Stimulated activated CD8-positive, alpha-beta memory T cell treated with anti-CD3 and anti-CD28 coated beads, Interleukin-4, amount 100 ng/mL, for 1 hour (primary cell): ENCODE measurements at places on chromosomes 11 and 22.

DNA sequence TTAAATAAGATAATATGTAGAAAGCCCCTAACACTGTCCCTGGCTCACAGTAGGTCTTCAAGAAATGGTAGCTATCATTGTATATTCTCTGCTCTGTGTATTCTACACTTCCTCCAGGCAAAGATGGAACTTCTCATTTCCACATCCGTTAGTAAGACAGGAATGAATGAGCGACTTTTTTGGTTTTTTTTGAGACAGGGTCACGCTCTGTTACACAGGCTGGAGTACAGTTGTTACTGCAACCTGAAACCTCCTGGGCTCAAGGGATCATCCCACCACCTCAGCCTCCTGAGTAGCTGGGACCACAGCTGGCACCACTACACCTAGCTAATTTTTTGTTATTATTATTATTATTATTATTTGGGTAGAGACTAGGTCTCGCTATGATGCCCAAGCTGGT lies 2.3 kb upstream of the CLPB start:
- no peak for DNase-seq

- no peak for DNase-seq
Measured at GRCh38 chr11:87301785-87302540, 264.2 kb downstream of the TMEM135 start.

GRCh38 chr11:58573451-58574104 lies 2.1 kb downstream of the LPXN start:
- no peak for DNase-seq

- no peak for DNase-seq
Measured at GRCh38 chr11:46390331-46391171, 1.0 kb downstream of the CHRM4 start.

DNA sequence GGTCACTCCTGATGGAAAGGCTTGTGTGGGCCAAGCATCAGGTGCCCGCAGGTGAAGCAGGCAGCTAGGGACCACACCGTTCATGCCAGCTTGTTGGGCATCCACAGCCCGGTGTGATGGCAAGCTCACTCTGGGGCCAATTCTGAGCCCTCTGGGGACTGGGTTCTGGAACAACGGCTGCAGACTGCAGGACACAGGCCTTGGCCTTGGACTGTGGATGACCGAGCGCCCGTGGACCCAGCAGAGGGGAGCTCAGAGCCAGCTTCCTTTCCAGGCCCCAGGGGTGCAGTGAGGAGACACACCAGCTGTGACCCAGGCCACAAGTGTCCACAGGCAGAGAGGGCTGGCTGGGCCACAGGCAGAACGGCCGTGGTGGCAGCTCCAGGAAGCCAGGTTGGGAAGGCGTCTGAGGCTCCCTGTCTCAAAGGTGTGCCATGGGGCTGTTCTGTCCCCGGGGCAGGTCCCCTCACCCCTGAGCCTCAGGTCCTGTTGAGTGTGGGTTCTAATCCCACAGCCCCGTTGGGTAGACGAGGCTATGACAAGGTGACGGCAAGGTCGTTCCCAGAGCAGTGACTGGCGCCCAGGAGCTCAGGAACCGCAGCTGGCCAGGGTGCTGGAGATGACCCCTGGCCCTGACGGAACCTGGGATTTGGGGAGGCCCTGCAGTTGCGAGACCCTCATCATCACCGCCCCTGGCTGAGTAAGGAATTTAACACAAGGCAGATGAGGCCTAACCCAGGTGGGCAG lies 1079.4 kb downstream of the BRD1 start:
- no peak for DNase-seq

DNA sequence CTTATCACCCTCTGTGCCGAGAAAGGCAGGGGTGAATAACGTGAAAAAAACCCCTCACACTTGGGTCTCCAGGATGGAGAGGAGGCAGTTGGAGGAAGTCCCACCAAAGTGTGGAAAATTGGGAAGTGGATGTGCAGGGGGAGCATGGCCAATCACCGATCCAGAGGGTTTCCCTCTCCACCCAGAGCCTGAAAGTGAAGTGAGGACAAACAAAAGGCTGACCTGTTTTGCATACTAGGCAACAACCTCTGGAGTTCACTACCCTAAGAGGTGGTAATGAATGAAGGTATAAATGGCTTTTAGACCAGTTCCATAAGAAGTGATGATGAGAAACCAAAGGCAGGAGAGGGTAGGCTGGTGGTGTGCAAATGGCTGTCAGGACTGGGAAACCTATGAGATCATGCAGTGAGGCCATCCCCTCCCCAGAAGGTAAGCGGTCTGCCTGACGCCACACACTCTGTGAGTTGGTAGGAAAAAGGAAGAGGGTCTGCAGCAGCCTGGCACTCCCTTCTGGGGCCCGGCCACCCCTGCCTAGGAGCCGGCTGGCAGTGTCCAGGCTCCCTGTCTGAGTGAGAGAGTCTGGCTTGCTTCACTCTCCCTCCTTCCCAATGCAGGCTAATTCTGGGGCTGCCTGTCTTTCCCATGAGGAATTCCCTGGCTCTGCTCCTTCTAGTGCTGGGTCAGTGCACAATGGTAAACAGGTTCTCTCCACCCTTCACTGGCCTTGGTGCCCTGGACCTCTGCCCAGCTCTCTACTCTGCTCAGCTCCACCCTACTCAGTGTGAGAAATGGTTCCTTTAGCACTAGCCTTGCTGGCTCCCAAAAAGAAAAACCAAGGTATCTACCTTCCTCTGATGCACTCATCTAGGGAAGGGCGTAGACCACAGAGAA lies 15.6 kb downstream of the TBC1D10A start:
- no peak for DNase-seq

GRCh38 chr11:47589584-47589976 lies 3.1 kb downstream of the FAM180B start:
- no peak for DNase-seq

DNA sequence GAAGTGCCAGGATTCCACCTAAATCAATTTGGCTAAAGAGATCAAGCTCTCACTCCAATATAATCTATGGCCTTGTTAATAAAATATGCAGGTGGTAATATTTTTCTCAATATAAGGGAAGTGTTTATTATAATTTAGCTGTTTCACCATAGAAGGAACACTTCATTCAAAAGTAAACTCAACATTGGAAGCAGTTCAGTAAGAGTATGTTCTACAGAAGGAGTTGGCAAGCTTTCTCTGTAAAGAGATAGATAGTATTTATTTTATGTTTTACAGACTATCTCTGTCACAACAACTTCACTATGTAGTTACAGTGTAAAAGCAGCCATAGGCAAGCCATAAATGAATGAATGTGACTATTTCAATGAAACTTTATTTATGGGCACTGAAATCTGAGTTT lies 313.6 kb upstream of the ANO3 start:
- no peak for DNase-seq

DNA sequence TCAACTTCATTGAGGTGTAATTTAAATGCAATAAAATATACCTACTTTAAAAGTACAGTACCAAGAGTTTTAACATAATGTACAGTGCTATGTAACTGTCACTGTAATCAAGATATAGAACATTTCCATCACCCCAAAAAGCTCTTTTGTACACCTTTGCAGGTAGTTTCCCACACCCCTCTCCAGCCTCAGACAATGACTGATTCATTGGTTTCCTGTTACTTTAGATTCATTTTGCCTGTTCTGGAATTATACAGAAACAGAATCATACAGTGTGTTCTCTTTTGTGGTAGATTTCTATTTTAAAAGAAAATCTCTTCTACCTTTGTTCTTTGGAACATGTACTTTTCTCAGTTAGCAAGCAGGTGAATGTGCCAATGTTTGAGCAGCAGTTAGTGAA lies 38.2 kb downstream of the SHISA8 start:
- no peak for DNase-seq

DNA sequence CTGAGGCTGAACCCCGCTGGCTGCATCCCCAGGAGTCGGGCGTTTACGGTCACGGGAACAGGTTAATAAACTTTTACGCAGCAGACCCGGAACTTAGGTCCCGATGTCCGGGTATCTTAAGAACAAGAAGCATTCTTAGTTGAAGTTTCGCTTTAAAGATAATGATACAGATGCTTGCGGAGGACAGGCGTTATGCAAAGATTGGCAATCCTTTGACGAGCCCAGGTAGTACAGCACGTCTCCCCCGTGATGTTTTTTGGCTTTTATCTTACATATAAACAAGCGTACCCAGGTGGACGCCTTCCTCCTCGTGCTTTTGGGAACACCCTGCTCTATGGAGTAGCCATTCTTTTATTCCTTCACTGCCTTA lies 871 bp upstream of the TOLLIP start:
- no peak for DNase-seq

- no peak for DNase-seq
Measured at GRCh38 chr11:69232821-69233743, 60.9 kb upstream of the MYEOV start.

GRCh38 chr11:10026514-10026913 lies 267.5 kb downstream of the SBF2 start:
- DNase-seq, result no peak

GRCh38 chr11:117818041-117818873 lies 6.3 kb downstream of the FXYD2 start:
- DNase-seq, result no peak

DNA sequence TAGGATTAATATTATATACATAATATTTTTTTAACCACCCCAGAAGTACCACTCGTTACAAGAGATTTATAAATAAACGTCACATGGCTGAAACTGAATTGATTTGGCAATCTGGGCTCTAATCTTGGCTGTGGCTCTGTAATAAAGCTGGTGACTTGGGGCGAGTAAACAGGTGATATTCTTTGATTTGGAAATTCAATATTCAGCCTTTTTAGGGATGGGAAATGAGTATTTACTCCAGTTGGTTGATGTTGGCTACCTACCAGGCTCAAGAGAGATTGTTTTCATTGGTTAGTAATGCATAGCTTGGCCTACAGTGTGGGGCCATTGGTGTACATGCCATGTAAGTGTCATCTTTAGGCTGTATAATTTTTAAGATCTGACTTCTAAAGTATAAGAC lies 117.7 kb upstream of the SORL1-AS1 start:
- DNase-seq, result no peak

GRCh38 chr11:107785401-107785800 lies 73.2 kb downstream of the SLC35F2 start:
- no peak for DNase-seq

- DNase-seq, result no peak
Measured at GRCh38 chr11:19552161-19552560, 160.5 kb upstream of the NAV2 start.

GRCh38 chr22:38087855-38088254 lies 3.9 kb upstream of the SLC16A8 start:
- no peak for DNase-seq
